ENCODE measurements at places on chromosomes 4 and X.

DNA sequence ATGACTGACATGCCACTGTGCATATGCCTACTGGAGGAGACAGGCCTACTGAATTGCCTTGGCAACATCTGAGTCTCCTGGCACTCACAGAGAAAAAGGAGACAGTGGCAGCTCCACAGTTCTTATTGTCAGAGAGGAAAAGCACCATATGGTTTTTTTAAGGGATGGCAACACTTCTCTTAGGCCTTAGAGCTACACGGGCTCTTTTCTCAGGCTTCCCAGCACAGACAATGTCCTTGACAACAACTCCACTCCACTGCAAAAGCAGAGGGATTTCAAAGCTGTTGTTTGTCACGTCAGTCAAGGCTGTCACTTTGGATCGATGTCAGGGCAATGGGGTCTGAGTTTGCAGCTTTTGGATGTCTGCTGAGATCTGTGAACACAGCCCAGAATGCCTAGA, 4.7 kb upstream of the CLCN4 start:
- no peak for DNase-seq

GRCh38 chrX:2325076-2325784, 175.5 kb downstream of the DHRSX start:
- no peak for DNase-seq

- DNase-seq = no peak
Observed at GRCh38 chrX:137428221-137428661, 137.7 kb upstream of the ZIC3 start.

DNA sequence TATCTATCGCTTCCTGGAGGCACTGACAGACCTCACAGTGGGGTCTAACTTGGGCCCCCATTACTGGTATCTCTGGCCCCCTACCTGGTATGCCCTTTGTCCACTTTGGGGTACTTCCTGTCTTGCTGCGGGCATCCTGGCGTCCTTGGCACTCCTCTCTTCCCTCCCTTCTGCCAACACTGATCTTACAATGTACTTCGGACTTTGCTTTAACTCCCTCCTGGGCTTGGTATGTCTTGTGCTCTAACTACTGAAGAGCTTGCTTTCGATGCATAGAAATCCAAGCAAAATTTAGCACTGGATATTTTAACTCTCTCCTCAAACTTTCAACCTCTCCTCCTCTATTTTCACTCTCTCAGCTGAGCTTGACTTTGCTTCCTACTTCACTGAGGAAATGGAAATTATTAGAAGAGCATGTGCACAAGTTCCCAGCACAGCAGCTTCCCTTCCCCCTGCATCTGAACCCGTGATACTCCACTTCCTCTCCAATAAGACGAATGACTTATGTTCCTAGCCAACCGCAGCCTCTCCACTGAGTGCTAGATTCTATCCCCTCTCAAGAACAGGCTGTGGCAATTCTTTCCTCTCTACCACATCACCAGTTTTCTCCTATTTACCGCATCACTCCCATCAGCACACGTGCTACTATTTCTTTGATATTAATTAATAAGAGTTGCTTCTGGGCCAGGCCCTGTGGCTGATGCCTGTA, 52.9 kb downstream of the SUPT20HL2 start:
- DNase-seq = peak; percentile 0

- no peak for DNase-seq
Observed at GRCh38 chrX:45711231-45711630, 510.6 kb upstream of the DIPK2B start.

GRCh38 chr4:125169192-125169591, 145.6 kb upstream of the FAT4 start:
- DNase-seq = no peak

DNA sequence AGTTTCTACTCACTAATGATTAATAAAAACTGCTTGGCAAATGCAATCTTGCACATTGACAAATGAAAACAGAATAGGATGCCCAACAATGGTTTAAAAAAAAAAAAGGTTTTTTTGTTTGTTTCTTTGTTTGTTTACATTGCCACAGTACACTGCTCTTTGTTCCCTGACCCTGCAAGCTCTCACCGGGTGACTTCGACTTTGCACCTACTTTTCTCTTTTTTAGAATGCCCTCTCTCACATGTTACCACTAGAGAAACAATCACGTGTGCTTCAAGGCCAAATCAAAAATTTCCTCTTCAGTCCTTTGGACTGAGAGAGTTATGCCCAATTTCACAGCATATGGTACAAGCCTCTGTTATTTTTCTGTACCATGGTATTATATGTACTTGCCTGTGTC, 101.5 kb downstream of the DMD start:
- DNase-seq = no peak

DNA sequence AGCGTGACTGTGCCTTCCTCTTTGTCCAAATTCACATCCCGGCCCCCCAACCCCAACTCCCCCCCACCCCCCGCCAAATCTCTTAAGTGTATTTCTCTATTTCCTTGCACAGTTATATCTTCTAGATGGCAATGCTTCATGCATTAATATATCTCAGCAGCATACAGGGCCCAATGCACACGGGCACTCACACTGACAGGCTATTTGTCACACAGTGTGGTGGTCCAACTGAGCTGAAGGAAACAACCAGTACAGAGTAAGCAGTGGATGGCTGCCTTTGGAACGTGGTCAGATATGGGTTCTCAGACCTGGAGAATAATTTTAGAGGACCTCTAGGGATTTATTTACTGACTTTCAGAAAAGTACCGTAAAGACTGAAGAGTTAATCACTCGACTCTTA, 681 bp downstream of the EXOC1 start:
- DNase-seq = peak; percentile 38

DNA sequence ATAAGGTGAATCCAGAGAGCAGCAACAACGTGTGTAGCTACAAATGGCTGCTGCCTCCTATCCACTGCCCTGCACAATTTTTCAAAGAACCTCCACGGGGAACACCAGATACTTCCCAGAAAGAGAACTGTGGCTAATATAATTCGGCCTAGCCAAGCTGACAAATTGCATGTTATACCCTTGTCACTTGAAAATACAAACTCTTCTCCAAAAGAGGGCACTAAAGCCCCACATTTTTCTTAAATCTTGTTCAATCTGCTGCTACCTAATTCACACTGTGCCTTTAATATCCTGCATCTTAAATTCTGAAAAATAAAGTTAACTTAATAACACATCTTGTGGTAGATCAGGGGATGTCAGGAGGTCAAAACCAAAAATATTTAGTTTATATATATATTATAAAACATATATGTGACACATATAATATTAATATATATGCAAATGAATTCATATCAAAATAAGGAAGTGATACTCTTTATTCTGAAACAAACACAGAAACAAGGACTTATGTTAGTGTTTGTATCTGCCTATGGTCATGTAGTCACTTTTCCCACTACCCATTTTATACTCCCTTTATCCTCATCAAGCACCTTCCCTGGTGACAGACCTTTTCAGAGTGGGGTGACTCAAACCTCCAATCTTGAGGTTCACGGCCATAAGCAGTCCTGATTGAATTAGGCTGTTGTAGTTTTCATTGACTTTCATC, 24.1 kb downstream of the CT45A1 start:
- no peak for DNase-seq

- no peak for DNase-seq
Observed at GRCh38 chrX:115582616-115583495, 21.9 kb downstream of the PLS3 start.

- no peak for DNase-seq
Observed at GRCh38 chr4:20890761-20891160, 190.5 kb downstream of the PACRGL start.

DNA sequence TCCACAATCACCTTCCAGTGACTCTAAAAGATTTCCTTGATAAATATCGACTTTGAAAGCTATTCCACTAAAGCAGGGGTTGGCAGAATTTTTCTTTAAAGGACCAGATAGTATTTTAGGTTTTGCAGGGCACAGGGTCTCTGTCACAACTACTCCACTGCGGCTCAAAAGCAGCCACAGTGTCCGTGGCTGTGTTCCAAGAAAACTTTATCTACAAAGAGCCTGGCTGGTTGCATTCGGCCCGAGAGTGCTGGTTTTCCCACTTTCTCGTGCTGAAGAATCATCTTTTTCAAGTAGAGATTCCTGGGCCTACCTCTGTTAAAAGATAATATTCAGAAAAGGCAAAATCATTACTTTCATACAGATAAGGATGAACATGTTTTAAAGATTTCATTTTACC, 55.6 kb downstream of the TSPAN7 start:
- peak; percentile 30 for DNase-seq
